GM18507 (cell line): ENCODE measurements at places on chromosomes 6 and 20.
A peak's percentile ranks its signal among the peaks of the same experiment; 100 is the strongest.

GRCh38 chr6:40556023-40556422, 31.1 kb downstream of the LRFN2 start:
- DNase-seq = no peak

- no peak for DNase-seq
These were observed 112.8 kb upstream of the JARID2 start for GRCh38 chr6:15132854-15133670.

DNA sequence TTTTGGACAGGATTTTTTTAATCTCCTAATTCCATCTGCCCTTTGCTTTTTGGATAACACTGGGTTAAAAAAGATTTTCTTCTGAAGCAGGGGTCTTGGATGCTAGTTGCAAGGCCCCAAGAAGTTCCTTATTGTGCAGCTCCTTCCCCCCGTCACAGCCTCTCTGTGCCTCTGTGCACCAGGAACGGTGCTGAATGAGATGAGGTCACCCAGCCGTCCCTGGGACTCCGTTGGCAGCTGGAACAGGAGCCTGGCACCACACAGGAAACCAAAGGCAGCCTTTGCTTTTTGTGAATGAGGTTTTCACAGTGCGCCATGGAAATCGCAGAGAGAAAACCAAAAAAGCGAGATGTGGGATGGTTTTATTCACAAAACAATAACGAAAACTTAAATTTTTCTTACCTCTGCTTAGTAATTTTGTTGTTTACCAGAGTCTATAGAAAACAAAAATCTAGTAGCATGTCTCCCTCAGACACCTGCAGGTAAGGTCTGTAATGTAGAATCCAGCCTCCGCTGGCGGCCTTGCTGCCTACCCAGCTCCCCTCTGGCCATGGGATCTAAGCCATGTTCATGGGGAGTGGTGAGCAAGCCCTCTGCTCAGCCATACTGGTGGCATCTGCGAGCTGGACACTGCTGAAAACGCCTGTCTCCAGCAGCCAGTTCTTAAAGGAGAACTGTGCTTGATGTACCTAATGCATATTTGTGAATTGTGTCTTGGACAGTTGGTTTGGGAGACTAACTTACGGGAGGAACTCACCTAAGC, 40.4 kb upstream of the SYNJ2 start:
- no peak for DNase-seq

DNA sequence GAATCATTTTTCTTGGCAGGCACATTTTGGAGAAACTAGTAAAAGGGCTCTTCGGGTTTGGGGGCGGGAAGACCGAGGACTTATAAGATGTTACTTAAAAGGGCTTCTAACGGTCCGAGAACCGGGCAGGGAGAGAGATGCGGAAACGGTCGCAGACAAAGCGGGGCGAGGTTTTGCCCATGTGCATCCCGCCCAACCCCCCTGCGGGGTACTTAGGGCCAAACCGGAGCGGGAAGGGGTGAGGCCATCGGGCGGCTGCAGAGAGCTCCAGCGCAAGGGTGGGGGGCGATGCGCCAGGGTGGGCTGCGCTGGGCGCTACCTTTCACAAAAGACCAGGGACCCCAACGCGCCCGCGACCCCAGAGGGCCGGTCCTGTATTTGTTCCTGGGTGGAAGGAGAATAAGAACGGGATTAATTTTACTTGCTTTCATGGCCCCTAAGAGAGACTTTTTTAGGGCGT, 616 bp downstream of the TUBB start:
- DNase-seq = no peak

GRCh38 chr6:24127316-24127715, 1.3 kb downstream of the NRSN1 start:
- DNase-seq = no peak

GRCh38 chr6:137218473-137218916, 690 bp downstream of the IFNGR1 start:
- no peak for DNase-seq

DNA sequence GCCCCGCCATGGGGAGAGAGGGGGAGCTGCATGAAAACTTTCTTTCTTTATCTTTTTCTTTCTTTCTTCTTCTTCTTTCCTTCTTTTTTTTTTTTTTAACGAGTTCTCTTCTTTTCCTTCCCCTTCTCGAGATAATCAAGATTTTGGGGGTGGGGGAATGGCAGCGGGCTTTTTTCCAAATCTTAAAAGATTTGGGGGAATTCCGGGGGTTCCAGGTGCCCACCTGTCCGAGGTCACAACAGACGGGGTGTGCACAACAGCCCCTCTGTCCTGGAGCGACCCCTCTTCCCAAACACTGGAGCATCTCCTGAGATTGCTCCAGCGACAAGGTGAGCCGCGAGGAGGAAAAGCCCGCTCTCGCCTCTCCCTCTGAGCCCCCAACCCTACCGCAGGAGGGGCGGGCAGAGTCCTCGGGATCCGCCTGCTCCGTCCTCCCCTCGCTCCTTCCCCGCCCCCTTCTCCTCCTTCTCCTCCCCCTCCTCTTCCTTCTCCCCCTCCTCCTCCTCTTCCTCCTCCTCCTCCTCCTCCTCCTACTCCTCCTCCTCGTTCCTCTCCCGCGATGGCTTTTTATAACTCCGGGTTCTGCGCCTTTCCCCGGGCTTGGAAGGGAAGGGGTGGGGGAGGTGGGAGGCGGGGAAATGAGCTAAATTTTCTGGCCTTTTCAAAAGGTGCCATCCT, 689 bp upstream of the KCNB1 start:
- no peak for DNase-seq

- DNase-seq = peak; percentile 69
These were observed at the start of gene SCAF8 for GRCh38 chr6:154733183-154733625. TSS of gene SCAF8 (plus strand) at chr6:154733416. CDS start at chr6:154733901, 485 bp downstream.

GRCh38 chr6:123215211-123215610, 219.2 kb downstream of the CLVS2 start:
- DNase-seq = no peak

DNA sequence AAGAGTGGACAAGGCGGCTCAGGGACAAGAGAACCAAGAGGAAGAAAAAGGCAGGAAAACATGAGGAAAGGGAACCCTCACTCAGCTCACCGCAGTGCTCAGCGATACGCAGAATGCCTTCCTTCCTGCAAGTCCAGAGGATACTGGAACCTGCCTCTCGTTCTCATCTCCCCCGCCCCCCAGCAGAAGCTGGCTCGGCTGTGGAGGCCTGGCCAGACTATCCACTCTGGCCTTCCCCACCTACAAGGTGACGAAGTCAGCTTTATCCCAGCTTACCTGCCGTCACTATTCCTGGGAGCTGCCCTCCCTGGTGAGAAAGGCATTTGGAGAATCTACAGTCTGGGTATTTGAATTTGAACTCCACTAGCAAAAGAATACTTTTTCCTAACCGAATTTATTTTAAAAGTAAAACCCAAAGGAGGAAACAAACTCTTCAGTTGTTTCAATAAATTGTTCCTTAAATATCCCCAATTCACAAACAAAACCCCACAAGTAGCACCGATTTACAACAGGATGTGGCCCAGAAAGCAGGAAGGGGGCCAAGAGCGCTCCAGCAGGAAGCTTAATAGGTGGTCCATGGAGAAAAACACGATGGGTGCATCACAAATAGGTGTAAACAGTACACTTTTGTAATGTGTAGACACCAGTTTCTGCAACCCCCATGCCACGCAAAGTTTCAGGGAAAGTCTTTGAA, 2.1 kb upstream of the DIDO1 start:
- no peak for DNase-seq
